Left lung (tissue), 14 donors: ENCODE measurements at places on chromosomes 5 and 9. TPM values are rescaled to one million over a fixed set of nuclear protein-coding genes. Genes with fewer than 3 reads are reported as not detected.

DNA sequence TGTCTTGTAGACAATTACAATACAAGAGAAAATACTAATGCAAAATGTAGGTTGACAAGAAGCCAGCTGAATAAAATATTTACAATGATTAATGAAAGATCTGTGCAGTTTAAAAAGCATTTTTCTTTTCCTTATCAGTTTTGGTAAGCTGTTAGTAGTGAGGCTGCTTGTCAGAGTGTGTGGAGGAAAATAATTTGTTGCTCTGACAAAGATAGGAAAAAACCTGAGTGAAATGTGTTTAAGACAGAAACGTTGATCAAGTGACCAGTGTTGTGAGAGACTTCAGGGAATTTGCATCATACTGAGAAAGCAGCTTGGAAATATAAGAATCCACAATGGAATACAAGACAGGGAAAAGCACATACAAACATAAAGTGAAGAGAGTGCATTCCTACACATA lies 360.3 kb upstream of the CDH18 start:
- H3K4me1 ChIP-seq: no peaks in the 10 kb centered on the region
- no peak for DNase-seq
- no peaks in the 10 kb centered on the region for H3K27me3 ChIP-seq

DNA sequence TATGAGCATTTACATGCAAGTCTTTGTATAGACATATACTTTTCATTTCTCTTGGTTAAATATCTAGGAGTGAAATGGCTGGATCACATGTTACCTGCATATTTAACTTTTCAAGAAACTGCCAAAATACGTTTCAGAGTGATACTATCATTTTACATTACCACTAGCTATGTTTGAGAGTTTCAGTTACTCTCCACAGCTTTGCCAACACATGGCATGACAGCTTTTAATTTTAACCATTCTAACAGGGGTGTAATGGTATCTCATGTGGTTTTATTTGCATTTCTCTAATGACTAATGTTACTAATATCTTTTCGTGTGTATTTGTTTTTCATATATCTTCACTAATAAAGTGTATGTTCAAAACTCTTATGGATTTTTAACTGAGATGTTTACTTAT lies 99.8 kb downstream of the DTWD2 start:
- H3K27ac ChIP-seq: no peak overlapping the region
- no peaks in the 10 kb centered on the region for H3K27me3 ChIP-seq
- H3K36me3 ChIP-seq: no peaks in the 10 kb centered on the region
- no peak for DNase-seq
- no peaks in the 10 kb centered on the region for H3K4me1 ChIP-seq

DNA sequence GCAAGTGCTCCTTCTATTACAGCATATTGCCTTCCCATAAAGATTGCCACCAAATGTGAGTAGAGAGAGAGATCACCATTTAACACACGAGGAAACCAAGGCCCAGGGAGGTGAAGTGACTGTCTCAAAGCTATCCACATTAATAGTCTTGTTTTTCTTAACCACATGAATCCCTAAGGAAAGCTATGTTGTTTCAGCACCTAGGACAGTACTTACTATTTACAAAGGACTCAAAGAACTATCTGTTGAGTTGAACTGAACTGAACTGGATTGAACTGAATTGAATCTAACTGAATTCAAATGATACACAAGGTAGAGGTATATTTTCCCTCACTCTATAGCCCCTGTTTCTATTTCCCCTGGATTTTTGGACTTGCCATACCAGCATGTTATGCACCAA lies 430.4 kb downstream of the CAAP1 start:
- H3K36me3 ChIP-seq: no peaks in the 10 kb centered on the region
- DNase-seq: no peak
- H3K4me1 ChIP-seq: no peaks in the 10 kb centered on the region

GRCh38 chr9:129489838-129490582 lies 130.9 kb downstream of the C9orf50 start:
- H3K36me3 ChIP-seq: no peaks in the 10 kb centered on the region
- peak overlapping the region; percentile 100 for H3K27ac ChIP-seq
- no peaks in the 10 kb centered on the region for H3K27me3 ChIP-seq
- DNase-seq: no peak
- peaks cover 93% of the 10 kb centered on the region for H3K4me1 ChIP-seq
- H3K4me3 ChIP-seq: peak overlapping the region; percentile 46

DNA sequence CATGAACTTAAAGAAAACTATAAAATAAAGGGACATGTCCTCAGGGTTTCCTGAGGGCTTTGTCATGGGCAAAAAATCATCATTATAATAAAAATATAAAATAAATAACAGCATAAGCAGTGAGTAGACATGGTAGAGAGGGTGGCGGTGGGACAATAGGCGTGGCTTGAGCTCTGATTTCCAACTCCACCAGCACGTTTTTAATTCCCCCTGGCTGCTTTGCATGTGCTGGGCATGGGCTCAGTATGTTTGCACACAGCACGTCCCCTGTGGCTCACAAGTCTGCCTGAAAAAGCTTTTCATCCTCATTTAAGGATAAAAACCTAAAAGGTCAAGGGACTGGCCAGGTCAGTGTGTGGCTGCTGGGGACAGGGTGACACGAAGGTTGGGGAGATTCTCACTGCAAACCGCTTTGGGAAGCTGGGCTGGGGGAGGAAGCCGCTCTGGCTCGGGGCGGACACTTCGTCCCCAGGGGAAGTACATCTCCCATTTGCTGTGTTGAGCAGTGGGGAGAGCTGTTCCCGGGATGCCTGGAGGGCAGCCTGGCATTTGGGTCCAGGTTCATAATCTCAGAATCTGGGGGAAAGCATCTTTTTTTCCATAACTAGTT lies 32.6 kb downstream of the NKX2-5 start:
- H3K4me3 ChIP-seq: no peak overlapping the region
- H3K27ac ChIP-seq: no peak overlapping the region
- no peak for DNase-seq
- peaks cover 60% of the 10 kb centered on the region for H3K27me3 ChIP-seq
- no peaks in the 10 kb centered on the region for H3K36me3 ChIP-seq
- no peaks in the 10 kb centered on the region for H3K4me1 ChIP-seq

The ISL1 gene
- polyA plus RNA-seq: 0.07 TPM

The ANKRD18B gene
- polyA plus RNA-seq: 0.54 TPM

The PCSK1 gene
- polyA plus RNA-seq: 0.52 TPM

The ACOT12 gene
- 0.38 TPM for polyA plus RNA-seq

The B4GALT7 gene
- 27.4 TPM for polyA plus RNA-seq
